Fibroblast of skin of right biceps (primary cell): ENCODE measurements at places on chromosomes 7 and 10.

GRCh38 chr7:130297628-130298543 is 4.9 kb downstream of the CPA4 start:
- peak; percentile 84 for DNase-seq

- DNase-seq = no peak
These were observed 132.5 kb downstream of the SORBS1 start for GRCh38 chr10:95428701-95429100.

- DNase-seq = no peak
These were observed 44.8 kb upstream of the HHEX start for GRCh38 chr10:92644921-92645320.

DNA sequence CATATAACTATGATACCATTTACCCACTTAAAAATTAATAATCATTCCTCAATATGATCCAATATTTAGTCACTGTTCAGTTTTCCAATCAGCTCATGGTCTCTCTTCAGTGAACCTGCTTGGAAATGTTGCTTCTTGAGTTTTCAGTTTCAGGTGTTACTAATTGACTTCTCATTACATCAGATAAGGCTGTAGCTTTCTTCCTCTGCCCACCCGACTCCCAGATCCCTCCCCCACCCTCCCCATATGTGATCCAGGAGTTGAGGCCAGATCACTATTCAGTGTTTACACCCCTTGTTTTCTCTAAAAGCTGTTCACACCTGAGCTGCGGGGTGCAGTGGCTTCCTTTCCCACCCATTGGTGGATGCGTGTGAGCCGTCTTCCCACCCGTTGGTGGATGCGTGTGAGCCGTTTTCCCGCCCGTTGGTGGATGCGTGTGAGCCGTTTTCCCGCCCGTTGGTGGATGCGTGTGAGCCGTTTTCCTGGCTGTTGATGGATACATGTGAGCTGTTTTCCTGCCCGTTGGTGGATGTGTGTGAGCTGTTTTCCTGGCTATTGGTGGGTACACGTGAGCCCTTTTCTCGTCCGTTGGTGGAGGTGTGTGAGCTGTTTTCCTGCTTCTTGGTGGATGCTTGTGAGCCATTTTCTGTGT is 3.2 kb upstream of the MTG1 start:
- DNase-seq = no peak

- peak; percentile 66 for DNase-seq
These were observed 67.0 kb upstream of the PLXDC2 start for GRCh38 chr10:19749185-19749729.

DNA sequence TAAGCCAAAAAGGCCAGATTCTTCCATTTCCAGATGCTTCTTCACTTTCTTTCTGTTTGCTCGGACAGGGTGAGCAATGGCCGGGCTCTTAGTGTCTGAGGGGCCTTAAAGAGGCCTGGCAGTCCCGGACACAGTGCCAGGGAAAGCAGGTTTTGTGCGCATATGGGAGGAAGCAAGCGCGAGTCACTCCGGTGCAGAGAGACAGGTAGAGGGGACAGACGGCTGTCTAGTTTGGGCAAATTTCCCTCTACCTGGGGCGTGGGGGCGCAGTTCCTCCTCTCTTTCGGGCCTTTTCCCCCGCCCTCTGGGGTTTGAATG is 4.7 kb downstream of the NEUROD6 start:
- no peak for DNase-seq
